ENCODE measurements at places on chromosomes 5 and 9.

DNA sequence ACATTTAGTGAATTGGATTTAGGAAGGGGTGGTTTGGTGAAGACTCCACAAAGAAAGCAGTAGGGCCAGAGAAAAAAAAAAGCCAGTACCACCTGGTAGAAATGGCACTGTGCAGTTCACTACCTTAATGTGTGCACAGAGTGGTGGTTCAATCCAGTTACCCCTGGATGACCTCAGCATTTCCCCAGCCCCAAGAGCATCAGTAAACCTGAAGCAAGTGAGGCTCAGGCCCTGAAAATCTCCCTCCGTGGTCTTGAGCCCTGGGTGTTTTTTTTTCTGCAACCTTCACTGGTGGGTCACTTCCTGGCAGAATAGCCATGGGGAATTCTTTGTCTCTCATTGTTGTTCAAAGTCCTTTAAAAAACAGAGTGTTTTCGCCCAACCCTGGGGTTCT lies 202.9 kb downstream of the GADD45G start:
- peaks cover 2% of the 10 kb centered on the region for H3K36me3 ChIP-seq
- H3K4me1 ChIP-seq: peaks cover 6% of the 10 kb centered on the region
- H3K27me3 ChIP-seq: peaks cover 26% of the 10 kb centered on the region
- H3K27ac ChIP-seq: no peak overlapping the region
- H3K4me3 ChIP-seq: no peak overlapping the region

- H3K36me3 ChIP-seq: no peaks in the 10 kb centered on the region
- peak overlapping the region; percentile 53 for H3K27ac ChIP-seq
- DNase-seq: no peak
- peaks cover 9% of the 10 kb centered on the region for H3K4me1 ChIP-seq
- no peaks in the 10 kb centered on the region for H3K27me3 ChIP-seq
Measured at GRCh38 chr5:75363111-75363510, 26.1 kb downstream of the HMGCR start.

DNA sequence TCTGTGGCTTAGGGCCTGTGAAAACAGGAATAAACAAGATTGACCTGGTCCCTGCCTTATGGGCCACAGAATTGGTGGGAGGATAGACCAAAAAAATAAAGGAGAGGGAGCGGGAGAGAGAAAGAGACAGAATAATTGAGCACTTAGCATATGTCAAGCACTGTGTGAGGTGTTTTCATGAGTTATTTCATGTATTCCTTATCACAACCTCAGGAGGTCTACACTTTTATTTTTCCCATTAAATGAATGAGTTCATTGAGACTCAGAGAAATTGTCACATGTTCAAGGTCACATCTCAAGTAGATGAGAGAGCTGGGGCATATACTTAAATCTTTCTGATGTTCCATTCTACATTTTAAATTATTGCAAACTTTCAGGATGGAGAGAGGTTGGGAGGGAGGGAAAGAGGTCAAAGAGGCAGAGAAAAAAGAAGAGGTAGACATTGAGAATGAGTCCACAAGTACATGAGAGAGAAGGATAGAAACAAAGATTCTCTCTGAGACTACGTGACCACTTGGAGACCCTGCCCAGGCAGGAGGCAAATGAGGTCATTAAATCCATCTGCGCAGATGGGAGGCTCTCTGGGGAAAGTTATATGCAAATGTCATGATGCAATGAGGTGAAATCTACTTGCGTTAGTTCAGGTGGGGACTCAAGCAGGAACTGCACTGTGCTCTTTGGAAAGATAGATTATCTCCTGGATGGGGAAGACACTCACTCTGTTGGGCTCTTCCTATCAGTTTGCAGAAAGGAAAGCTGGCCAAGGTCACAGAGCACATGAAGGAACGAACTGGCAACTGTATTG lies 241.5 kb downstream of the PAPPA start:
- no peaks in the 10 kb centered on the region for H3K27me3 ChIP-seq
- no peak overlapping the region for H3K27ac ChIP-seq
- H3K4me3 ChIP-seq: no peak overlapping the region
- H3K36me3 ChIP-seq: peaks cover 3% of the 10 kb centered on the region
- H3K4me1 ChIP-seq: no peaks in the 10 kb centered on the region
- DNase-seq: no peak

GRCh38 chr5:575636-576035 lies 36.5 kb upstream of the CEP72 start:
- H3K27me3 ChIP-seq: peaks cover 25% of the 10 kb centered on the region
- H3K4me3 ChIP-seq: no peak overlapping the region
- H3K27ac ChIP-seq: no peak overlapping the region
- DNase-seq: no peak
- H3K36me3 ChIP-seq: no peaks in the 10 kb centered on the region
